Uterus (tissue), 4 donors: ENCODE measurements at places on chromosomes 4 and X. TPM values are rescaled to one million over a fixed set of nuclear protein-coding genes. Genes with fewer than 3 reads are reported as not detected.
A peak's percentile ranks its signal among the peaks of the same experiment; 100 is the strongest.

DNA sequence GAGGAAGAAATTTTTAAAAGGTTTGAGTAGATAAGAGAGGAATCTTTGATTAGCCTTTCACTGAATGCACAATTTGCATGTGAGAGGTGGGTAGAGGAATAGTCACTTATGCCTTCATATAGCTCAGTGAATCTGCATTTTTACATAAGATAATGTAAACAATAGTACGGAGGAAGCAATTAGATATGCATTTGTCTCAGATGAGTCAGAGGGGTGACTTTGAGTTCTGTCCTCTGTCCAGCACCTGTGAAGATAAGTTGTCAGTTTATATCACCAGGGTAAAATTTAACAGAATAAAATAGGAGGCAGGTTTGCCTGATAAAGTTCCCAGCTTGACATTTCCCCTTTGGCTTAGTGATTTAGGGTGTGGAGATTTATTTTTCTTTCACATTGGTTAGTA is 841.9 kb downstream of the PCDH18 start:
- DNase-seq = no peak
- no peaks in the 10 kb centered on the region for H3K27me3 ChIP-seq
- H3K27ac ChIP-seq = no peak overlapping the region

- H3K36me3 ChIP-seq = no peaks in the 10 kb centered on the region
- no peak overlapping the region for H3K27ac ChIP-seq
- no peak for DNase-seq
- no peaks in the 10 kb centered on the region for H3K27me3 ChIP-seq
- no peak overlapping the region for H3K4me3 ChIP-seq
These were observed 63.9 kb upstream of the NLGN4X start for GRCh38 chrX:6292599-6292998.

DNA sequence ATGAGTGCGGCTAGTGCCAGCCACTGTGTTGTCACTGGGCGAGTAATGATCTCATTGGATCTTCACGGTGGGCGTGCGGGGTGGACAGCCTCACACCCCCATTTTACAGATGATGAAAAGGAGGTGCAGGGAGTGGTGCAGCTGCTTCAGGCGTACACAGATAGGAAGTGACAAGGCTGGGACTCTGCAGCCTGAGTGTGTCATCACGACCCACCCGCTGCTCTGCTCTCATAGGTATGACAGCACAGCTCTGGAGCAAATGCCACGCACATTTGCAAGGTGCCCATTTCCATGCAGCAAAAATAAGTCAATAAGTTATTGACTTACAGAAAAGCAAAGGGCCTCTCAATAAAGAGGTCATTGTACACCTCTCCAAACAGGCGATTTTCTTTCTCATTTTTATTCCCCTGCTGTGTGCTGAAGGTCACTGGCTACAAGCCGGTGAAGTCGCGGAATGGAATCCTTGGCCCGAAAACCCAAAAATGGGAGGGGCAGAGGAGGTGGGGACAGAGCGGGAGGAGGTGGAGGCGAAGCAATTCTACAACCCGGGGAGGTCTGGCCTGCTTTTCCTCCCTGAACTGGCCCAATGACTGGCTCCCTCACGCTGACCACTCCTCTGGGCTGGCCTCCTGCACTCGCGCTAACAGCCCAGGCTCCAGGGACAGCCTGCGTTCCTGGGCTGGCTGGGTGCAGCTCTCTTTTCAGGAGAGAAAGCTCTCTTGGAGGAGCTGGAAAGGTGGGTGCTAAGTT is at the start of gene SOD3:
Gene SOD3, plus strand, starts transcription at position 658 of the 750 bp plus-strand sequence. CDS start 3,949 bp downstream, outside the sequence.
- H3K27ac ChIP-seq = peak within 1 kb of the TSS; percentile 92
- peak within 1 kb of the TSS; percentile 39 for H3K4me3 ChIP-seq

DNA sequence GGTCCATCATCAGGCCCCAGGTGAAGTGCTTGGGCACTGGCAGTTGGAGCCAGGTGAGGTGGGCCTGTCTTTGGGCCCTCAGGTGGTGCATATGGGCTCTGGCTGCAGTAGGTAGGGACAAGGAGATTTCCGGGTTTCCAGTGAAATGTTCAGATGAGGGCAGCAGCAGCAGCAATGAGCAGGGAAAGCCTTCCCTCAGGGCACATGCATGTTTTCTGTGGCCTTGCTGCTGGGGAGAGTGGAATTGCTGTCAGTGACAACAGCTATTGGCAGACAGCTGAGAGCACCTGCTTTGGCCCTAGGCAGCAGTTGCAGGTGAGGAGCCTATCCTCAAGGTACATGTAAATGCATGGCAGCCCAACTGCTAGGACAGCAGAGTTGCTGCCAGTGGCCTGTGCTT is 58.9 kb upstream of the QRFPR start:
- H3K36me3 ChIP-seq = no peaks in the 10 kb centered on the region
- no peak overlapping the region for H3K4me3 ChIP-seq
- no peak overlapping the region for H3K27ac ChIP-seq
- H3K27me3 ChIP-seq = no peaks in the 10 kb centered on the region
- H3K4me1 ChIP-seq = no peaks in the 10 kb centered on the region
- no peak for DNase-seq

- H3K27me3 ChIP-seq = no peaks in the 10 kb centered on the region
- peak overlapping the region; percentile 31 for H3K4me3 ChIP-seq
- H3K27ac ChIP-seq = peak overlapping the region; percentile 60
- H3K4me1 ChIP-seq = no peaks in the 10 kb centered on the region
These were observed 694 bp downstream of the OCRL start for GRCh38 chrX:129540722-129541184.

DNA sequence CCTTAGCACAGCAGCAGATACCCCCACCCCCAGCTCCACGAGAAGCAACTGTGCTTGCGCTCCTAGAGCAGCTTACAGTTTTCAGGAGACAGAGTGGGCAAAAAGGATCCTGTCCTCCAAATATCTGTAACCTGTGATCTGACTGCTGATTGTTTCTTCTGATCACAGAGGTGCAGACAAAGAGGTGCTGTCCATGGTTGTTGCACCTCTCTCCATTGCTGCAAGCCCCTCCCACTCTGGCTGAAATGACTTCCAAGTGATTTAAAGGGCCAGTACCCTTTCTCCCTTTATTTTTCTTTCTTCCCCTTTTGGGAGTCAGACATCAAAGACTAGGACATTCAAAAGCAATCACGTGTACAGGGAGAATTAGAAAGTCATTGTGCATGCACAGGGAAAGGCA is 205.3 kb upstream of the GEMIN8 start:
- no peak overlapping the region for H3K4me3 ChIP-seq
- no peak overlapping the region for H3K27ac ChIP-seq
- no peaks in the 10 kb centered on the region for H3K4me1 ChIP-seq
- no peaks in the 10 kb centered on the region for H3K27me3 ChIP-seq

- no peaks in the 10 kb centered on the region for H3K27me3 ChIP-seq
- H3K4me1 ChIP-seq = no peaks in the 10 kb centered on the region
- no peak overlapping the region for H3K4me3 ChIP-seq
- H3K36me3 ChIP-seq = no peaks in the 10 kb centered on the region
- no peak for DNase-seq
These were observed 1267.2 kb downstream of the RAPGEF2 start for GRCh38 chr4:160370046-160370445.

- H3K27me3 ChIP-seq = no peaks in the 10 kb centered on the region
- no peaks in the 10 kb centered on the region for H3K4me1 ChIP-seq
- no peak for DNase-seq
These were observed 27.5 kb downstream of the ZFYVE28 start for GRCh38 chr4:2390784-2391421.

- peak overlapping the region; percentile 80 for H3K27ac ChIP-seq
- peak; percentile 70 for DNase-seq
- no peak overlapping the region for H3K4me3 ChIP-seq
- H3K4me1 ChIP-seq = no peaks in the 10 kb centered on the region
These were observed 139.4 kb upstream of the SCML1 start for GRCh38 chrX:17597836-17598439.

- no peak overlapping the region for H3K4me3 ChIP-seq
- no peaks in the 10 kb centered on the region for H3K27me3 ChIP-seq
- no peak overlapping the region for H3K27ac ChIP-seq
These were observed 154.4 kb downstream of the SHROOM3 start for GRCh38 chr4:76589402-76589801.

- H3K27ac ChIP-seq = no peak overlapping the region
- no peak for DNase-seq
- H3K4me1 ChIP-seq = no peaks in the 10 kb centered on the region
- H3K36me3 ChIP-seq = no peaks in the 10 kb centered on the region
These were observed 85.0 kb upstream of the CPEB2 start for GRCh38 chr4:14917298-14917633.

DNA sequence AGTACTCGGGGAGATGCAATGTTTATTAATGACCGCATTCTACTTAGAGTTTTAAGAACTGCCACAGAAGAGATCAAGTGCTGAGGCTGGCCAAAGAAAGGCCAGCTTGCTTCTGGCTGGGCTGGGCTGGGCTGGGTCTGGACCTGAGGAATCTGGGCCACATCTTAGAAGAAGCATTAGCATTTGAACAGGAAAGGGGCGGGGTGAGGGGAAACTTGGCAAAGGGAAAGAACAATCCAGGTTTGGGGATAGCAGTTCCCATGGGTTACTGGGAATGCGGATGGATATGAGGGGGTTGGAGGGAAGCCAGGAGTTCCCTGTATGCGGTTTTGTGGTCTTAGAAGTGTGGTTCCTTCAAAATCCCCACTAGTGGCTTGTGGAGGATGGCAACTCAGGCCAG is 83.3 kb downstream of the CLDN34 start:
- no peak overlapping the region for H3K27ac ChIP-seq
- no peaks in the 10 kb centered on the region for H3K4me1 ChIP-seq
- H3K27me3 ChIP-seq = no peaks in the 10 kb centered on the region
- no peaks in the 10 kb centered on the region for H3K36me3 ChIP-seq
- DNase-seq = no peak

DNA sequence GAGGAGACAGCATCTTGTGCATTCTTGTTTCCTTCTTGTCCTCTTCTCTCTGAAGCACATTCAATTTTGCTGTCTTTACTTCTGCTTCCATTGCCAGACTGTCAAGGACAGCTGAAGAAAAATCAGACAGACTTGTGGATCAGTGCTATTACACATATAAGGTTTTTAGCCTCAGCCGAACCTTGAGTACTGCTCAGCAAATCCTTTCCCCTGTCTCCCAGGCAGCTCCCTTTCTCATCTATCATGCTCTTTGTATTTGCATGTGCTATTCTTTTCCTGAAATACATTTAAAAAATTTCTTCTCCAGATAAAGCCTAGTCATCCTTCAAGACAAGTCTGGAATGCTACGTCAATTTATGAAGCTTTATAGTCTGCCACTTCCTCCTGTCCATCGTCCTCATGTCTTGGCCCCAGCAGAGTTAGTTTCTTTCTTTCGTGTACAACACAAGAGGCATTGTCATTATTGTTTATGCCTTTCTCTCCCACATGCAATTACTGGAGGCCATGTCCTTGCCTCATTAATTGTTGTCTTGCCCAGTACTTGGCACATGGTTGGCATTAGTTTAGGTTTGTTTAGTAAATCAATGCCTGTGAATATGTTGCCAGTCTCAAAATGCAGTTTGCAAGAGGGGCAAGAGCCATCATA is 45.1 kb downstream of the ADGRL3 start:
- no peaks in the 10 kb centered on the region for H3K4me1 ChIP-seq
- H3K36me3 ChIP-seq = no peaks in the 10 kb centered on the region
- H3K27me3 ChIP-seq = no peaks in the 10 kb centered on the region
- no peak for DNase-seq
- no peak overlapping the region for H3K27ac ChIP-seq
- H3K4me3 ChIP-seq = no peak overlapping the region

DNA sequence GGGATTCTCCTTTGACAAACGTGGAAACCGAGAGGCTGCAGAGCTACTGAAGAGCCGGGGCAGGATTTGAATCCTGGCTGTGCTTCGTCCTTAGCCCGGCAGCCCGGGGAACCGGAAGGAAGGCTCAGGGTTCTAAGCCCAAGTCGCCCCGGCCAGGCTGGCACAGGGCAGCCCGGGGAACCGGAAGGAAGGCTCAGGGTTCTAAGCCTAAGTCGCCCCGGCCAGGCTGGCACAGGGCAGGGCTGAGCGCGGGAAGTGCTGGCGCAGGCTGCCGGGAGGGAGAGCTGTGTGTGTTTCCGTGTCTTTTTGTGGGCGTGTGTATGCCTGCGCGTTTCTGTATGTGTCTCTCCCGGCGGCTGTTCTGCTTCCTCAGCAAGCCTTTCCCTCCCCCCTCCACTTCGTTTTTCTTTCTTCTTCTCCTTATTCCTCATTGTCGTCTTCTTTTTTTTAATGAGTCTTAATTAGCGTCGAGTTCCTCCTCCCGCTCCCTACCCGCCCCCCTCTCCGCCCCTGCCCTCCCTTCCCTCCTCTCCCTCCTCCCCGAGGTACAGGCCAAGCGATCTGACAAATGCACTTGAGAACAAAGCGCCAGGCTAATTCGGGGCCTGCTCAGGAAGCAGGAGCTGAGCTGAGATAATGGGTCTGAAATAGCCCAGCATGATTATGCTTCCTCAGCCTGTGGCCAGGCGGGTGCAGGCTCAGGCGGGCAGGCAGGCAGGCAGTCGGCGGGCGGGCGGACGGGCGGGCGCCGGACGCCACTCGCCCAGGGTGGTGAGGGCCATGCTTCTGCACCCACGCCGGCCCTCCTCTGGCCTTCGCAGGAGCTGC is 65.9 kb downstream of the EFNB1 start:
- peak overlapping the region; percentile 81 for H3K27ac ChIP-seq
- peak; percentile 69 for DNase-seq
- H3K4me1 ChIP-seq = no peaks in the 10 kb centered on the region
- no peaks in the 10 kb centered on the region for H3K27me3 ChIP-seq
- no peaks in the 10 kb centered on the region for H3K36me3 ChIP-seq

DNA sequence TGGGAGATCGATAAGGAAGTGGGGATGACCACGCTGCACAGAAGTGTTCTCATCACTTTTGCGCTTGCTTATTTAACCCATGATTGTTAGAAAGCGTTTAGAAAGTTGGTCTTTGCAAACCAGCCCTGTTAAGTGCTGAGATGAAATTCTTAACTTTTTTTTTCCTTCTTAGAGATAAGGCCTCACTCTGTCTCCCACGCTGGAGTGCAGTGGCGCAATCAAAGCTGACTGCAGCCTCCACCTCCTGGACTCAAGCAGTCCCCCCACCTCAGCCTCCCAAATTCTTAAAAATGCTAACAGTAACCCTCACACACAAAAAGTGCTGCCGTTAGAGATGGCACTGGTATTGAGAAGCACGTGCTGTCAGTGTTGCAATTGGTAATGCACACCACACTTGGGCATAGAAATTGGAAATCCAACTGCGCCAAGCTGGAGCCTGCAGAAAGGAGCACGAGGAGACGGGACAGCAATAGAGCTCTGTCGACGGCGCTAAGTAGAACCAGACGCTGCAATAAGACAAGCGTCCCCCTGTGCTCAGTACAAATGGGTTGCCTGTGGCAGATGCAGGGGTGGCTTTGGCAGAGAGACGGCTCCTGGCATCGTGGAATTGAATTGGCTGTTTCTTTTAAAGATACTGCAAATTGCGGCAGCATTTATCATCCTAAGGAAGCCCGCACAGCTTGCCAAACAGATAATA is 113.4 kb downstream of the TBL1X start:
- no peak for DNase-seq
- H3K27ac ChIP-seq = no peak overlapping the region
- H3K36me3 ChIP-seq = no peaks in the 10 kb centered on the region
- H3K4me1 ChIP-seq = no peaks in the 10 kb centered on the region

The VCX2 gene
- total RNA-seq = not detected

The SLC25A6 gene
- total RNA-seq = 140 TPM

The AMOT gene
- 4.4 TPM for total RNA-seq

The ERVMER34-1 gene
- 0.26 TPM for total RNA-seq

The FGD1 gene
- 0.51 TPM for total RNA-seq

The C4orf50 gene
- total RNA-seq = 0.07 TPM

The FOXO4 gene
- total RNA-seq = 40.6 TPM

The MAGED2 gene
- 186 TPM for total RNA-seq

The MAGEB17 gene
- total RNA-seq = not detected
